Hematopoietic multipotent progenitor cell treated with erythropoietin and hydrocortisone succinate and interleukin-3 and kit ligand, for 15 days (in vitro differentiated cells): ENCODE measurements at places on chromosomes 4 and X.

DNA sequence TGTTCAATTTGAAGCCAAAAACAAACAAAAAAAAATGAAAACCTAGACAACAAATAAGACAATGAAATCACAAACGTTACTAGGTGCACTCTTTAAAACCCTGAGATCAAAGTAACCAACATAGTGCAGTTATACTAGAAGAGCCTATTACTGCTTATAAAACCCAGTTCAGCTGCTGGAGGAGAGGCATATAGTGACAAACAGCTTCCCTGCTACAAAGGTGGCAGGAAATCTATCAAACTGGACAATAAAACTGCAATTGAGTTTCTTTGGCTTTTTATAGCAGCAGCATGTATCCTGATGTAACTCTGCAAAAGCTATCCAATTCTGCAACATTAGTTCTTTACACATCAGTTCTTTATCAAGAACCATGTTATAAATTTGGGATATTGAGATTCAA is 155.6 kb downstream of the LRBA start:
- DNase-seq: no peak

GRCh38 chr4:133124746-133125145 is 24.3 kb upstream of the PCDH10 start:
- no peak for DNase-seq

GRCh38 chr4:142316025-142316424 is 530.1 kb downstream of the INPP4B start:
- no peak for DNase-seq

DNA sequence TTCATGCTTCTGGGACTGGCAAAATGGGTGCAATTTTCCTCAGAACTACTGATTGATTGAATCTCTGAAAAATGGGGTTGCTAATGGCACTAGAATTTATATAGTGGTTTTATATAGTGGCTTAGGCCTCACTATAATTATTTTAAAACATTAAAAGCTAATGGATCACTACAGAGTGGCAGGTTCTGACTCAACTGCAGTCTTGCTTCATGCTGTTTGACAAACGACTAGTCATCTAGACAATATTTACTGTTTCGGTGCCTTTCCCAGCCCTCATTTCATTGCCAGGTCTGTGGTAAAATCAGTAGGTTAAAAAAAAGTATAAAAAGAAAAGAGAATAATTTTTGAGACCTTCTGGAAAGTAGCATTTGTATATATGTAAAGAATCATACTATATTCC is 352.8 kb upstream of the ATOH1 start:
- DNase-seq: no peak

GRCh38 chrX:36787752-36788151 is 220.4 kb upstream of the FAM47C start:
- DNase-seq: no peak

GRCh38 chr4:41022116-41022515 is 192.2 kb downstream of the APBB2 start:
- DNase-seq: no peak

DNA sequence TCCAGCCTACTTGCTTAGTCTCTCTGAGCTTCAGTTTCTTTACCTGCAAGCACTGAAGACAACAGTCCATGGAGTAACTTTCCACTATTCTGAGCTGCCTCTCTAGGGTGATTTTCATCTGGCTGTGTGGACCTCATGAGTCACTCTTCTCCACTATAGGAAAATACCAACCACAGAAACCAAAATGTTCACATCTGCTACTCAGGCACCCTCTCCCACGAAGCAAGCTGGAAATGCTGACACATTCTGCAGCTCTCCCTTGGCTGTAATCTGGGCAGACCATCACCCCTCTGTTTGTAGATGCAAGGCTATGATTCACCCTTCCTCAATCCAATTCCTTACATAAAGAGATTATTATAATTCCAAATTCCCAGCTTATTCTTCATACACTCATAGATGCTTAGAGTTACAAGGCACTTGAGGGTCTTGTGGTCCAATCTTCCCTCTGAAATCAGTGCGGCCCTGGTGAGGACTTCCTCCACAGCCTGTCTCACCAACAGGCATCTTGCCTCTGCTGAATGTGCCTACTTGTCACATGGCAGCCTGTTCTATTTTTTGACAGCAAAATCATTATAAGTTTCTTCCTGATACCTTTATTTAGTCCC is 97.0 kb upstream of the LNX1 start:
- DNase-seq: no peak

GRCh38 chr4:105023668-105024055 is 123.0 kb upstream of the TET2 start:
- DNase-seq: no peak
